Lower lobe of right lung (tissue), 2 donors: ENCODE measurements at places on chromosomes 16 and 17. TPM values are rescaled to one million over a fixed set of nuclear protein-coding genes. Genes with fewer than 3 reads are reported as not detected.
A peak's percentile ranks its signal among the peaks of the same experiment; 100 is the strongest.

DNA sequence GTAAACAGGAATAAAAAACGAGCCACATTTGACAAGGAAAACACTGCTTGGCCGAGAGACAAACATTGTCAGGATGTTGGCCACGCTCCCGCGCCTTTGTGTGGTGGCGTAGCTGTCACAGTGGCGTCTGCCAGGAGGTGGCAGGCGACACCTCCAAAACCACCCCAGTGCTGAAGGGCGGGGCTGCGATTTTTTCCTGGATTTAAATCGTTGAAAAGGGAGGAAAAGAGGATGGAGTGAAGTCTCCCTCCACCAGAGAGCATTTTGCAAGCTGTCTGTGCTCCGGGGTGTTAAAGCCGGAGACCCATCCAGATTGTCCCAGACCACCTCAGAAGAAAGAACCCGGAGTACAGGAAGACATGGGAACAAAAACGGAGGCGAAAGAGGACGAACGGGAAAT is 12.7 kb downstream of the MRM3 start:
- H3K27me3 ChIP-seq, result no peaks in the 10 kb centered on the region
- H3K27ac ChIP-seq, result peak overlapping the region; percentile 58
- H3K4me1 ChIP-seq, result peaks cover 14% of the 10 kb centered on the region
- DNase-seq, result peak; percentile 81

GRCh38 chr16:48511071-48511540 is 98.9 kb downstream of the N4BP1 start:
- no peak overlapping the region for H3K4me3 ChIP-seq
- no peaks in the 10 kb centered on the region for H3K4me1 ChIP-seq
- no peak overlapping the region for H3K27ac ChIP-seq

The TBX6 gene
- total RNA-seq, result 1.6 TPM

DNA sequence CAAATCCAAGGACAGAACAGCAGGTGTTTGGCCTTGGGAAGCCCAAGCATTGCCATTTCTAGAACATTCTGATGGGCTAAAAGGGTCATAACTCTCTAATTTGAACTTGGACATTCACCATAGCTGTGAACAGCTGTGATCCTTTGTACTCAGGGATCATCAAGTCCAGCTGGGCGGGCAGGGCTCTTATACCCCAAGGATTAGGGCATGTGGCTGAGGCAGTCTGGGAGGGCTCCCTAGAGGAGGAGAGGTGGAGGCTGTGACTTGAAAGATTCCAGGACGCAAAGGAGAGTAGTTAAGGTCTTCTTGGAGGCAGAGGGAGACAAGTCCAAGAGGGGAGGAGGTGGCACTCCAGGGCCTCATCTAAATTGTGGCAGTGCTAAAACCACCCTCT is 233.1 kb upstream of the GSE1 start:
- H3K4me3 ChIP-seq, result no peak overlapping the region
- no peaks in the 10 kb centered on the region for H3K36me3 ChIP-seq
- no peaks in the 10 kb centered on the region for H3K27me3 ChIP-seq
- no peak overlapping the region for H3K27ac ChIP-seq
- H3K4me1 ChIP-seq, result peaks cover 21% of the 10 kb centered on the region

The KCNG4 gene
- total RNA-seq, result not detected

DNA sequence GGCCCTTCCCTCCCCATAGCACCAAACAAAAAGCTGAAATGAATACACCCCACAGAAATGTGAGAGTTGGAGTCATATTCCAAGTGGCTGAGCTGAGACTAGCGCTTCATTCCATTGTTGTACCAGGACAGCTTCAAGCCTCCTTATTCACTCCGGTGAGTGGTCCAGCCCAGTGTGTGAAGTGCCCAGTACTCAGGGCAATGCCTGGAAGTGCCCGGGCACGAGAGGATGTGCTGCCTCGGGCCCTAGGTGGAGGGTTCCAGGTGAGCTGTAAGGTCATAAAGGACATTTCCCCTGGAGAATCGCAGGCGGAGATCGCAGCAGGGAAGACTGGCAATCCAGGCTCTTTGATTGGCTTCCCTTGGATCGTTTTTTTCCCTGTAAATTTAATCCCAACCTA is 5.4 kb upstream of the CYLD start:
- peaks cover 5% of the 10 kb centered on the region for H3K4me1 ChIP-seq
- no peaks in the 10 kb centered on the region for H3K27me3 ChIP-seq
- H3K36me3 ChIP-seq, result peaks cover 4% of the 10 kb centered on the region
- H3K4me3 ChIP-seq, result no peak overlapping the region

DNA sequence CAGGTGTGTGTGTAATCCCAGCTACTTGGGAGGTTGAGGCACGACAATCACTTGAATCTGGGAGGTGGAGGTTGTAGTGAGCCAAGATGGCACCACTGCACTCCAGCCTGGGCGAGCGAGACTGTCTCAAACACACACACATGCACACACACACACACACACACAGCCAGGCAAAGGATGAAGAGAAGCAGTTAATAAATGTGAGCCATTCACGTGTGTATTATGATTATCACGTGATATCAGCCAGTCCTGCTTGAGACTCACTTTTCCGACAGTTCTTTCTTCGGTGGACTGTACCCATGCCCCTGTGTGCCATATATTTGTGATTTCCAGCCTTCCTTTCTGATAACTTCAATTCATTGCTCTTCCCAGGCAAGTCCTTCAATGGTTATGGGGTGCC is 119.3 kb downstream of the PRKCB start:
- no peak overlapping the region for H3K4me3 ChIP-seq
- DNase-seq, result no peak
- H3K4me1 ChIP-seq, result peaks cover 16% of the 10 kb centered on the region
- H3K36me3 ChIP-seq, result no peaks in the 10 kb centered on the region
- H3K27ac ChIP-seq, result no peak overlapping the region
- no peaks in the 10 kb centered on the region for H3K27me3 ChIP-seq

- no peak overlapping the region for H3K27ac ChIP-seq
- peaks cover 58% of the 10 kb centered on the region for H3K36me3 ChIP-seq
- peak; percentile 10 for DNase-seq
- no peaks in the 10 kb centered on the region for H3K27me3 ChIP-seq
- peaks cover 4% of the 10 kb centered on the region for H3K4me1 ChIP-seq
Measured at GRCh38 chr17:75810216-75810615, 25.6 kb downstream of the UNK start.

DNA sequence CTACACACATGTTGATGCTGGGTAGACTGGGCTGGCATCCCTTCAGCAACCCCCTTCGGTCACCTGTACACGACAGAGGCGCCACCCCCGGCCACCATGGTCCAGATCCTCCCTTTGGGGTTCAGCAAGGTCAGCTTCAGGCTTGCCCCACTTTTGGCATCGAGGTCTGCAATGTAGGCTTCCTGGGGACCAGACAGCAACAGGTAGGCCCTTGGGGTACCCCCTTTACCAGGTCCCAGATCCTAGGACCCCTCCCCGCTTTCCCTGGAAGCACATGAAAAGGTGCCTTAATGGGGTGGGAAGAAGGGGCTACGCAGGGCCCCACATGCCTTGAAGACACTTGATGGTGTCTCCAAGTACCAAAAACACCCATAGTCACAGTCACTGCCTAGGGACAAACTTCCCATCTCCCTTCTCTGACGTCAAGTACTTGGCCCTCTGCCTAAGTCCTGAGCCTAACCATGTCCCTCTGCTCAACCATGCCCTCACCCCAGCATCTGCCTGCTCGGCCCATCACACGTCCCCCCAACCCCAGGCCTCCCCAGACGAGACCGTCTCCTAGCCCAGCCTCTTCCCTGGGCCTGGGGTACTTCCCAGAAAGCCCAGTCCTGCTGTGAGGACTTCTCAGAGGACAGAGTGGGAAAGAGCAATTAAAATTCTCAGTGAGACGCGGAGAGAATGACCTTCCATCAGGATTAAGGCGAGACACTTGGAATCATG is 12.1 kb downstream of the ACLY start:
- no peak overlapping the region for H3K4me3 ChIP-seq
- no peak overlapping the region for H3K27ac ChIP-seq
- no peaks in the 10 kb centered on the region for H3K4me1 ChIP-seq
- no peaks in the 10 kb centered on the region for H3K27me3 ChIP-seq

The TP53TG3F gene
- total RNA-seq, result not detected

- no peaks in the 10 kb centered on the region for H3K4me1 ChIP-seq
- no peak for DNase-seq
- no peaks in the 10 kb centered on the region for H3K36me3 ChIP-seq
- no peak overlapping the region for H3K27ac ChIP-seq
Measured at GRCh38 chr17:29891131-29891530, 38.9 kb downstream of the SSH2 start.

The CIITA gene
- total RNA-seq, result 119 TPM

The ACTG1 gene
- total RNA-seq, result 1,821 TPM

GRCh38 chr17:4327606-4328005 is 38.9 kb downstream of the UBE2G1 start:
- no peaks in the 10 kb centered on the region for H3K36me3 ChIP-seq
- no peak overlapping the region for H3K27ac ChIP-seq
- DNase-seq, result no peak
- H3K4me3 ChIP-seq, result no peak overlapping the region
- no peaks in the 10 kb centered on the region for H3K27me3 ChIP-seq
- H3K4me1 ChIP-seq, result peaks cover 14% of the 10 kb centered on the region

The ABCC3 gene
- total RNA-seq, result 41.7 TPM

DNA sequence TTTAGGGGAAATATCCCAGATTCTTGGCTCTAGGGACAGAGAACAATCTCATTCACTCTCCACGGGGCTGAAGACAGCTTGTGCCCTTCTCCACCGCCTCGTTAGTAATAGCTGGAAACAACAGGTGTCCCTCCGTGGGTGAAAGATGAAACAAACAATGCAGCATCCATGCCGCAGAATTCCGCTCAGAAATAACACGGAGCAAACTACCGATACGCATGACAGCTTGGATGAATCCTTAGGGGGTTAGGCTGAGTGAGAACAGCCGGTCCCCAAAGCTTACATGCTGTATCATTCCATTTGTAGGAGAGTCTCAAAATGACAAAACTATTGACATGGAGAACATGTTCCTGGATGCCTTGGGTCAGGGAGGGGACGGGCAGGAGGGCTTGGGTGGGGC is 29.4 kb upstream of the CACNG1 start:
- H3K27me3 ChIP-seq, result no peaks in the 10 kb centered on the region
- no peaks in the 10 kb centered on the region for H3K36me3 ChIP-seq
- no peak overlapping the region for H3K4me3 ChIP-seq
- H3K4me1 ChIP-seq, result no peaks in the 10 kb centered on the region
- no peak overlapping the region for H3K27ac ChIP-seq
- no peak for DNase-seq

DNA sequence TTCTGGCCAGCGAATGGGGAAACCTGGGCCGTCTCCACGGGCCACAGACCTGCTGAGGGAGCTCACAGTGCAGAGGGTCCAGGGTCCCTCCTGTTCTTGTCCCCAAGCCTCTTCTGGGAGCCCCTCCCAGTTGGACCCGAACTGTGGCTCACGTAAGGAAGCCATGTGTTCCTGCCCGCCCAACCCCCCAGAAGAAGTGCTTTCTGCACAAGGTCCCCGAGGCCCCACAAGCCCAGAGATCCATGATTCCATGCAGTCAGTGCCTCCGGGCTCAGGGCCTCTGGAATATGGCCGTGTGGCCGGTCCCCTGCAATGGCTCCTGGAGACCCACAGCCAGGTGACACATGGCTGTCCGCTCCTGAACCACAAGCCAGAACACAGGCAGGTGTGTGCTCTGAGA is 272.4 kb downstream of the C16orf95 start:
- no peak overlapping the region for H3K27ac ChIP-seq
- peaks cover 34% of the 10 kb centered on the region for H3K27me3 ChIP-seq
- H3K4me1 ChIP-seq, result peaks cover 9% of the 10 kb centered on the region
- no peak for DNase-seq

The CLEC19A gene
- not detected for total RNA-seq

- H3K4me1 ChIP-seq, result peaks cover 13% of the 10 kb centered on the region
- H3K4me3 ChIP-seq, result no peak overlapping the region
- no peak overlapping the region for H3K27ac ChIP-seq
- H3K36me3 ChIP-seq, result no peaks in the 10 kb centered on the region
- no peak for DNase-seq
Measured at GRCh38 chr16:14148569-14148968, 77.5 kb downstream of the MRTFB start.

The VASN gene
- 17.4 TPM for total RNA-seq

The NACA2 gene
- total RNA-seq, result not detected

The GGT6 gene
- total RNA-seq, result 3.7 TPM

The CCL2 gene
- 34.1 TPM for total RNA-seq

The MLLT6 gene
- total RNA-seq, result 135 TPM

- no peaks in the 10 kb centered on the region for H3K27me3 ChIP-seq
- no peak for DNase-seq
- H3K4me3 ChIP-seq, result no peak overlapping the region
- H3K4me1 ChIP-seq, result peaks cover 10% of the 10 kb centered on the region
Measured at GRCh38 chr17:41492351-41492750, 2.6 kb upstream of the KRT36 start.

GRCh38 chr17:49490276-49490675 is 4.8 kb upstream of the NGFR start:
- peaks cover 39% of the 10 kb centered on the region for H3K27me3 ChIP-seq
- no peaks in the 10 kb centered on the region for H3K36me3 ChIP-seq
- H3K4me3 ChIP-seq, result no peak overlapping the region
- DNase-seq, result no peak
- H3K27ac ChIP-seq, result no peak overlapping the region

The CORO6 gene
- total RNA-seq, result 6.6 TPM

- DNase-seq, result no peak
- H3K27me3 ChIP-seq, result no peaks in the 10 kb centered on the region
- no peaks in the 10 kb centered on the region for H3K36me3 ChIP-seq
- no peak overlapping the region for H3K27ac ChIP-seq
- peaks cover 18% of the 10 kb centered on the region for H3K4me1 ChIP-seq
- no peak overlapping the region for H3K4me3 ChIP-seq
Measured at GRCh38 chr17:40622509-40622928, 25.1 kb downstream of the SMARCE1 start.

GRCh38 chr16:65843941-65844340 is 522.5 kb upstream of the CDH5 start:
- H3K4me3 ChIP-seq, result no peak overlapping the region

DNA sequence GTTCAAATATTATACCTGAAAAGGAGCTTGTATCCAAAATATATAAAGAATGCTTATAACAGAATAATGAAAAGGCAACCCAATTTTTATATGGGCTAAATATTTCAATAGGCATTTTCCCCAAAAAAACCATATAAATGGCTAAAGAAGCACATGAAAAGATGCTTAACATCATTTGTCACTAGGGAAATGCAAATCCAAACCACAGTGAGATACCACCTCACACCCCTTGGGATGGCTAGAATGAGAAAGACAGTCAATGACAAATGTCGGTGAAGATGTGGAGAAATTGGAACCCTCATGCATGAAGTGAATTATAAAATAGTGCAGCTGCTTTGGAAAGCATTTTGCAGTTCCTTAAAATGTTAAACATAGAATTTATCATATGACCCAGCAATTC is 3.1 kb downstream of the TNFRSF13B start:
- no peak for DNase-seq
- H3K27ac ChIP-seq, result no peak overlapping the region
- no peaks in the 10 kb centered on the region for H3K27me3 ChIP-seq

DNA sequence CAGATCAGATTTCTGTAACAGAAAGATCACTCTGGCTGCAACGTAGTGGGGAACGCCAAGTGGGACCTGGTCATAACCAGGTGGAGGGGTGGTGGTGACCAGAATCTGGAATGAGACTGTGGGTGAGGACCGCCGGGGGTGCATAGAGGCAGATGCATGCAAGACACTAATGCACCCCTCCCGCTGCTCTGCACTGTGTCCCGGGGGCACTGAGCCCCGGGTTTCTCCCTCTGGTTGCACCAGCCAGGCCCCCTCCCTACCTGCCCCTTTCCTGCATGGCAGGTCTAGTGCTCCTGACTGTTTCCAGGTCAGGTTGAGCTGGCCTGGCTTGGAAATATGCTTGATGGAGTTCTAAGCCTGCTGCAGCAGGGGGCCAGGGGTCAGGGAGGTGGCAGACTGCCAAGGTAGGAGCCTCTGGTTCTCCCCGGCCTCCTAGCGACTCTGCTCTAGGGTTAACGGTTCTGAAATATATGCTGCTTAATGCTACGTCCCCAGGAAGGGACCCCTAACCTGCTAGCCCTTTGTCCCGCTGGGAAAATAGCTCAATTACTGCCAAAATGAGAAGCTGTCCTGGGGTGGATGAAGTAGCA is 94.3 kb downstream of the SDK2 start:
- no peaks in the 10 kb centered on the region for H3K36me3 ChIP-seq
- peaks cover 13% of the 10 kb centered on the region for H3K4me1 ChIP-seq
- no peak for DNase-seq
